CD8-positive, alpha-beta memory T cell (primary cell): ENCODE measurements at places on chromosomes 2 and 18. TPM values are rescaled to one million over a fixed set of nuclear protein-coding genes. Genes with fewer than 3 reads are reported as not detected.

The EFHD1 gene
- total RNA-seq, result 0.33 TPM

The FRZB gene
- not detected for total RNA-seq

The PLEKHH2 gene
- 0.48 TPM for total RNA-seq

The COL6A3 gene
- total RNA-seq, result 7.0 TPM

The MYO5B gene
- total RNA-seq, result 0.11 TPM

The DAW1 gene
- not detected for total RNA-seq

The NAT8 gene
- total RNA-seq, result not detected

The LCT gene
- total RNA-seq, result 0.48 TPM

The PPP4R3B gene
- 83.0 TPM for total RNA-seq

The SLC1A4 gene
- total RNA-seq, result 21.3 TPM

The GCA gene
- total RNA-seq, result 15.8 TPM

The PFN4 gene
- total RNA-seq, result 0.35 TPM

The OSR1 gene
- not detected for total RNA-seq

The SGO2 gene
- total RNA-seq, result 18.6 TPM

The PROM2 gene
- 0.18 TPM for total RNA-seq

The IL36G gene
- not detected for total RNA-seq

The TEX44 gene
- not detected for total RNA-seq

The TEKT4 gene
- total RNA-seq, result not detected

The KCNG2 gene
- total RNA-seq, result not detected

The UGT1A8 gene
- total RNA-seq, result not detected

The SERPINB11 gene
- total RNA-seq, result not detected

The ABCB11 gene
- total RNA-seq, result not detected

The PDE11A gene
- total RNA-seq, result not detected

The NEB gene
- 0.29 TPM for total RNA-seq

The BARD1 gene
- total RNA-seq, result 20.0 TPM

The GPR75 gene
- total RNA-seq, result 2.1 TPM

The ICOS gene
- 84.5 TPM for total RNA-seq

The DLX2 gene
- not detected for total RNA-seq

The MYOM1 gene
- 0.84 TPM for total RNA-seq

The CFAP53 gene
- total RNA-seq, result 0.53 TPM
